Activated naive CD4-positive, alpha-beta T cell treated with anti-CD3 and anti-CD28 coated beads for 36 hours (primary cell): ENCODE measurements at places on chromosomes 6 and 20.

- DNase-seq, result no peak
Measured at GRCh38 chr6:81736428-81736827, 16.1 kb downstream of the TENT5A start.

- DNase-seq, result no peak
Measured at GRCh38 chr20:12036142-12036541, 118.4 kb downstream of the BTBD3 start.

DNA sequence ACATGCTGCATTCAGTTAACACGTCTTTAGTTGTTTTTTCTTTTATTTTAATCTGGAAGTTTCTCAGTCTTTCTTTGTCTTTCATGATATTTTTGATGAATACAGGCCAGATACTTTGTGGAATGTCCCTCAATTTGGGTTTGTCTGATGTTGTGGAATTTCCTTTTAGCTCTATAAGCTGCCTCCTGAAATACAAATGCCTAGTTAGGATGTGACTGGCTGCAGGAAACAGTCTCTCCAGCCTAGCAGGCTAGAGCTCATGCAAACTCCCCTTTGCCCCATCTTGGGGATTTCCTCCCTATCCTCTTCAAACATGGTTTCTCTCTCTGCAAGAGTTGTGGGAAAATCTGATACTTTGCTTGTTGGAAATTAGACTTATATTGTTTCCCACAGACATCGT is 89.3 kb upstream of the JAG1 start:
- no peak for DNase-seq

DNA sequence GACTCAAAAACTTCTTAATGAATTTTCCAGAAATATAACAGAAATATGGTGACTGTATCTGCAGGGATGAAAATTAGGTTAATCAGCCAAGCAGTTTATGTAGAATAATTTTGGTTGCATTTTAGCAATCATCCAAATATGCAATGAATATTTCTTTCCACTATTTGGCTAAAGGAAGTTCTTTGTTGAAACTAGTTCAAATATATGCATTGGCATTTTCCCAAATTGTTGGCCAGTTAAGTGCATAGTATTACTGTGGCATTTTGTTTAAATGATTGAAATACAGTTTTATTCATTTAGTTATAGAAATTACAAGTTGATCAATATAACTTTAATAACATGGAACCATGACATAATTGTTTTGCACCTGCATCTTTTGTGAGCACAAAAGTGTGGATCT is 115.5 kb downstream of the DOK5 start:
- no peak for DNase-seq

DNA sequence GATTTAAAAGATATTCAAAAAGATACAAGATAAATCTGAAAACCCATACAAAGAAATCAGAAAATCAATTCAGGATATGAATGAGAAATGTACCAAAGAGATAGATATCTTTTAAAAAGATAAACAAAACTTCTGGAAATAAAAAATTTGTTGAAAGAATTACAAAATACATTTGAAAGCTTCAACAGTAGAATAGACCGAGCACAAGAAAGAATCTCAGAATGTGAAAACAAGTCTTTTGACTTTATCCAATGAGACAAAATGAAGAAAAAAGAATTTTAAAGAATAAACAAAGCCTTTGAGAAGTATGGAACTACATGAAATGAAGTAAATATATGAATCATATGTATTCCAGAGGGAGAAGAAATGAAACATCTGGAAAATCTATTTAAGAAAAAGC is 1011.0 kb downstream of the EYS start:
- no peak for DNase-seq

DNA sequence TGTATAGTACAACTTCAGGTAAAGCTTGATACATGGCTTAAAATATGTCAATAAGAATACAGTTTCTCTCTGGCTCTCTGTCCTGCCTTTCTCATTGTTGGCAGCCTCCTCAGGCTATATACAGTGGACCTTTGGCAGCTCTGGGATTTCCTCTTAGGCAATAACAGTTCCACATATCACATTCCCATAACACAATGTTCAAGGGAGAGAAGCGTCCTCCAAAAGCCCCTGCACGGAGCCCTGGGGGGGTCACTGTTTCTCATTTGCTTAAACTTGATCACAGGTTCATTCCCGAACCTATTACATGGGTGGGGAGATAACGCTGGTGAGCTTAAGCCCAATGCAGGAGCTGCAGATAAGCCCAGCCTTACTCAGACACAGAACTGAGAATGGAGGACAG is 4.4 kb upstream of the FLRT3 start:
- no peak for DNase-seq

GRCh38 chr6:2220154-2220553 is 25.3 kb downstream of the GMDS start:
- no peak for DNase-seq

GRCh38 chr20:53809728-53810365 is 216.2 kb upstream of the ZNF217 start:
- no peak for DNase-seq

DNA sequence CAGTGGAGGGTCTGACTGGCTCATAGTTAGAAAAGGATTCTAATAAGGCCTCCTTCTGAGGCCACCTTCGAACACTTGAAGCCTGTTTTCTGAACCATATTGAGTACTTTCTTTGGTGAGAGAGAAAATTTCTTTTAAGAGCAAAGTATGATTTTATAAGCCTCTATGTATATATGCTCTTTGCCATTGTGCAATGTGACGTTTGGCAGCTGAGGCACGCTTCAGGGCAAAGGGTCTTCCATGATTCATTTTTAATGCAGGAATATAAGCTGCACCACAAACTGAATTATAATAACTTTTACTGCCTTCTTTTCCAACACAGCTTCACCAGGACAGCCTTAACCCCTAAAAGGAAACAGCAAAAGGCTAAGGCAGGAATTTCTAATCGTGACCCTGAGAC is 154.4 kb downstream of the TTLL2 start:
- no peak for DNase-seq

DNA sequence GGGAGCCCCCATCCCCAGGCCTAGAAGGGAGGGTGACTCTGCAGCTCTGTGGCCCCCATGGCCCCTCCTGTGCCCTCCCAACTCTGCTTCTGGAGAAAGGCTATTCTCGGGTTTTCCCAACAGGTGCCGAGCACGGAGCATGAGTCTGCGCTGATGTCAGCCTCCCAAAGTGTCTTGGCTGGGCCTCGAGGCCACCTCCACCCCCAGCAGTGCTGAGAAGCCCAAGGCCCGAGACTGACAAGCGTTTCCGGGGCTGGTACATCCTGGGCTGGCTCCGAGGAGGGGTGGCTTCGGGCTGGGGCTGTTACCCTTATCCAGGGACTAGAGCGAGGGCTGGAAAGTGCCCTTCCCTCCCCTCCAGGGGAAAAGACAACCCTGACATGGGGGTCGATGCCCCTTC is 60.2 kb upstream of the GATA5 start:
- no peak for DNase-seq

DNA sequence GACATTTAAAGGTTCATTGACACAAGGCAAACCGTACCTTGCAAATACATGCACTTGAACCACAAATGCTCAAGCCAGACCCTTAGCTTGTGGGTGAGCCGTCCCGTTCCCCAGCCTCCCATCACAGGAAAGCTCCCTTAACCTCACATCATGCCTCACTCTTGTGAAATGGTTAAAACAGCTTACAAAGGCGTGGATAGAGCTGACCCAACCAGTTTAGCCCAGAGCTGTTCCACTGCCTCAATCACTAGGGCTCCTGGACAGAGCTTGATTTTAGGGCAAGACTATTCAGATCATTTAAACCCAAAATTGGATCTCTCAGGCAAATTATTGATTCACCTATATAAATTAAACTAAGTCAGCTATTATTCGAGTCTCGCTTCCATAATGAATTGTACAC is 229.6 kb upstream of the TAB2 start:
- DNase-seq, result no peak

- peak; percentile 92 for DNase-seq
Measured at GRCh38 chr20:31560094-31560745, 44.9 kb upstream of the ID1 start.

- DNase-seq, result no peak
Measured at GRCh38 chr6:51387907-51388306, 569.2 kb downstream of the TFAP2B start.

- DNase-seq, result no peak
Measured at GRCh38 chr20:62935204-62935967, 2.6 kb upstream of the GID8 start.

GRCh38 chr6:33433001-33433543 is 13.2 kb downstream of the SYNGAP1 start:
- DNase-seq, result no peak

GRCh38 chr6:75495011-75495410 is 1.4 kb upstream of the FILIP1 start:
- no peak for DNase-seq

- DNase-seq, result peak; percentile 33
Measured at GRCh38 chr20:43942667-43943285, 28.1 kb downstream of the TOX2 start.

GRCh38 chr6:154276810-154277628 is 79.6 kb downstream of the IPCEF1 start:
- no peak for DNase-seq

GRCh38 chr20:6696001-6696400 is 71.5 kb upstream of the BMP2 start:
- DNase-seq, result no peak

- no peak for DNase-seq
Measured at GRCh38 chr6:132865829-132866228, 51.5 kb downstream of the RPS12 start.

DNA sequence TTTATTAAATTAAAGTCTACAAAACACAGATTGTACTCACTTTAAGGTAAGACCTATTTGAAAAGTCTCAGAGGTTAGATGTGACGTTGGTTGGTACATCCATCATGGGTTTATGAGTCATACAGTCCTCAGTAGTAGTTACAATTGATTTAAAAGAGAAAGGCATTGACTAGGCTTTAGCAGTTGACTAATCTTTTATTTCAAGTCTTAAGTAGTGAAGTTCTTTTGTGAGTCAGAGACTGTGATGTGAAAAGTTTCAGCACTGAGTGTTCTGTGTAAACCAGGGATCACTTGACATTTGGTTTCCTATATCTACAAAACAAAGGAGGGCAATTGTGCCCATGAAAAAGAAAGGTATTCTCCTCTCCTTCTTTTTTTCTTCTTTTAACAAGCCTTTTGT is 221.3 kb downstream of the GRIK2 start:
- DNase-seq, result no peak

DNA sequence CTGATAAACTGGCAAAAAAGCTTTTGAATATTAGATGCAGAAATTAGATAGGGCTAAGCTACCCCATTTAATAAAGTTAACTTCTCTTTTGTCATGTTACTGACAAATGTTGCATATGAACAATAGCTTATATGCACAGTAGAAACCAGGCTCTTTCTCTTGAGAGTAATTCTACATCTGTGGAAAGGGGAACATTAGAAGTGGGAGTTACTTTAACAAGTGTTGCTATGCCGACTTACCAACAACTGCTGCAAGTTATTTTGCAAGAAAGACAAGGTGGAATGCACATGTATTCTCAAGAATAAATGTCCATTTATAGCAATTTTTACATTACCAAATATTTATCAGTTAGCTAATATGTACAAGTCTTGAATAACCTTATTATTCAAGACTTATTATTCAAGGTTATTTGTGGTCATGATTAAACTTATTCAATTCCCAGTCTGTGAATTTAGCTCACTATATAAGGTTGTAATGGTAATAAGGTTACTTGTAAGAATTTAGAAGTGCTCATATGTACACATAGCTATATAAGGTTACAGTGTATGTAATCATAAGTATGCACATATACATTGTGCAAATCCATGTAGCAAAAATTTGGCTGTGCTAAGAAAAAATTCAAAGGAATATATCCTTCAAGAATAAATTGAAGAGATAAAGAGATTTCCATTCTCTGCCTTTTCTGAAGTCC is 38.3 kb downstream of the ADGRG6 start:
- no peak for DNase-seq

DNA sequence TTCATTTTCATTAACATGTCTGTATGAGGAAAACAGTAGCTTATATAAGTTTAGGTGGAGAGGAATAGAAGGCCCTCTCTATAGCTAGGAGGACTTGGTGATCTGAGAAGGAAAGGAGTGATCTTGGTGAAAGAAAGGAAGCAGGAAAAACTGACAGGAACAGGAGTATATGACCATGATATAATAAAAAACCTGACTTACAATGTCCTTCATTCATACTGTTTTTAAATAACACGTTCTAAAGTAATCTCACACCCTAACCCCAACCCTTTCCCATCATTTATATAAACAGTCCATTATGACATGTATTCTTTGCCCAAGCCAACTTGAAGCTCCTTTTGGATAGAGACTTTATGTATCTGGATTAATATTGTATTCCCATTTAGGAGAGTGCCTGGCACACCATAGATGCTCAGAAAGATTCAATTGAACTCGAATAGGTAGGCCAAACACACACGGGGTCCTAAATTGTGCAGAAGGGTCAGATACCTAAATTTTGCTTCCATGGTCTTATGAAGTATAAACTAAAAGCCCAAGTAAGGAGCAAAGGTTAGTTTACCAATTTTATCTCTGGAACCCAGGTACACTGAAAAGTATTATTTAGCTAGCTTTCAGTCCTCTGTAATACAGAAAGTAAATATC is 75.9 kb downstream of the OR2B2 start:
- DNase-seq, result no peak

DNA sequence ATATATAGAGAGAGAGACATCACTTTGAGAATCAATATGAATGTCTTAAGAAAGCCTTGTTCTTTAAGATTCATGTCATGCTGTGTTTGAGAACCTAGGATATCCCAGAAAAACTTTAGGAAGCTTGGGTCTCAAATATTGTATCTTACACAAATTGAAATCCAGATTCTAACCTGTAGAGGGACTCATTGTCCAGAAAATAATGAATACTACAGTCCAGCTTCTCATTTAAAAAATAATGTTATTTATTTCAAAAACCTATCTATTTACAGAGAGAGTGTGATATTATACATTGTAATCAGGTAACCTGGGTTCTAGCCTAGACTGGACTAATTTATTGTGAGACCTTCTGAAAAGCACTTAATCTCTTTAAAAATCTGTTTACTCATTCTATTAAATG is 4.2 kb downstream of the RFX6 start:
- DNase-seq, result no peak

DNA sequence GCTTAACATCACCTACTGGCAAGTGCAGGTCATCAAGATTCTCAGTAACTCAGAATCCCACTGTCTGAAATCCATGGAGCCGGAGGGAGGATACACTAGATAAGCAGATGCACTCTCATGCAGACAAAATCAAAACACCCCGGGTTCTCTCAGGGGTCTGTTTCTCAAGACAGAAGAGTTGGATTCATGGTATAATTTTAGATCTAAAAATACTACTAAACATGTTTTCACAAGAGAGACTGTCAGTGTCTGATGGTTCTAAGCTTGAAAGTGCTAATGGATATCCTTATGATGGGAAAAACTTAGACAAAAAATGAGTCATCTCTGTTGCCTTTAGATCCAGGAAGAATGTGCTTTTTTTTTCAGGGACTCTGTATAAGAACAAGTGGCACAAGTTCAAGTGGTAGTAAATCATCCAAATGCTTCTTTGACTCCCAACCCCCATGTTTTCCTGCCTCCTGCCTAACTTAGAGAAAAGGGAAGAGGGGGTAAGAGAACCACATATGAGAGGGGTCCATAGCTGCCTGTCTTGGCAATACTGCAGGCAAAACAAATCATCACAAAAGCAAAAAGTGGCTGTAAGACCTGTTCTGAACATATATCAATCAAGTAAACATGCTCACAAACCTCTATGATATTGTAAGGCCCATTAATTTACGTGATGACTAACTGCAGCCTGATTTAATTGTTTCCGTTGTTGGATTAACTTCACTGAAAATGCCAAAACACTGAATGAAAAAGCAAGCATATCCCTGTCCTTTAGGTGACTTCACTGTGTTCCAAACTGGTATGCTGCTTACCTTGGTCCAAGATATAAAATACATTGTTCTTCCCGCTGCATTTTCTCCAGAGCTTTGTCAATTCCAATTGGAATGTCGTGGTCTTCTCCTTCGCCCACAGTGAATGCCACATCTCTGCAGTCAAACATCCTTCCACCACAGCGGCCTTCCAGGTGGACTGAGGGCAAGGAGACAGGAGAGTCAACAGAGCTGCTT is 84.0 kb upstream of the TULP1 start:
- DNase-seq, result no peak
